ENCODE measurements at places on chromosomes 2 and 18.

GRCh38 chr2:54541995-54542394, 85.9 kb downstream of the SPTBN1 start:
- DNase-seq = no peak

DNA sequence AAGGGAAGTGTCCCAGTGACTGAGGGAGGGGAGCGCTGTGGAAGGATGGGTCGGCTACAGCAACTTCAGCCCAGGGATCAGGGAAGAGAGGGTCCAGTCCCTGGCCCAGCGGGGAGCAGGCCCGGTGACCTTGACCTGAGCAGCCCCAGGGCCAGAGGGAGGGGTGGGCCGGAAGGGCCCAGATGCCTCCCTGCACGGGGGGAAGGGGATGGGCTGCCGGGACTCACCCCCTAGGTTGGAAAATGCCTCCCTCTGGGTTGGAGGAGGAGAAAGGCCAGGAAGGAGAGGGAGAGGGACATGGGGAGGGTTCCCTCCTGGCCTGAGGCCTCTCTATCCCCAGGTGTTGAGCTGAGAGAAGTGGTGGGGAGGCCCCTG, 19.8 kb downstream of the GPC1 start:
- no peak for DNase-seq

DNA sequence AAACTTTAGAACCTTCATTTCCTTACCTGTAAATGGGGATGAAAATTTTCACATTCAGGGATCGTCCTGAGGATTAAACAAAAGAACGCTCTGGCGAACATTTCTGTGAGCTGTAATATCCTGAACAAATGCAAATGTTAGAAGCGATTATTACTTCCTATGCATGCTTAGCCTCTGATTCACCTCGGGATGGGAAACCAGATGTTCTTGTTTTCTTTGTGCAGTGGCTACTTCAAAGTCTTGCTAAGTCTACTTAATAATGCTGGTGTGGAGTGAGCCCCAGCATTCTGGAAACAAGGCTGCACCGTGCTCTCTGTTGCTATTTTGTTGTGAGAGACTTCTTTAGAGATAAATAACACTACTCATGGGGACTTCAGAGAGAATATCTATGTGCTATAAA, 119.1 kb upstream of the PELI1 start:
- DNase-seq = no peak

DNA sequence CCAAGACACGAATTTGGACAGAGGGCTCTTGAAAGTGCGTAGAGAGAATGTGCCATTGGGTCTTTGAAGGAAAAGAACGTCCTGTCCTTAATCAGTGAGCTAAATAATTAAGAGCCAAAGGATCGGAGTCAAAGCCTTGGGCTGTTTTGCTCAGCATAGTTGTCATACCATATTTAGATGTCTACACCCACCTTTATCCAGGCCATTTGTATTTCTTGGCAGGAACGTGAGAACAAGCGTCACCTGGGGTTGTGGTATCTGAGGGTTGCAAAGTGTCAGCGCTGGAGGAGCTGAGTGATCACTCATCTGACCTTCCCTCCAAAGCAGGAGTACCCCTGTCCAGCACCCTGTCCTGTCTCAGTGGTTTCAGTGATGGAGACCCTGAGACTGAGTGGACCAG, 4.5 kb downstream of the LPIN1 start:
- DNase-seq = peak; percentile 19

Measured in CD4-positive, alpha-beta T cell (primary cell).